ENCODE measurements at places on chromosomes 5 and 9.

DNA sequence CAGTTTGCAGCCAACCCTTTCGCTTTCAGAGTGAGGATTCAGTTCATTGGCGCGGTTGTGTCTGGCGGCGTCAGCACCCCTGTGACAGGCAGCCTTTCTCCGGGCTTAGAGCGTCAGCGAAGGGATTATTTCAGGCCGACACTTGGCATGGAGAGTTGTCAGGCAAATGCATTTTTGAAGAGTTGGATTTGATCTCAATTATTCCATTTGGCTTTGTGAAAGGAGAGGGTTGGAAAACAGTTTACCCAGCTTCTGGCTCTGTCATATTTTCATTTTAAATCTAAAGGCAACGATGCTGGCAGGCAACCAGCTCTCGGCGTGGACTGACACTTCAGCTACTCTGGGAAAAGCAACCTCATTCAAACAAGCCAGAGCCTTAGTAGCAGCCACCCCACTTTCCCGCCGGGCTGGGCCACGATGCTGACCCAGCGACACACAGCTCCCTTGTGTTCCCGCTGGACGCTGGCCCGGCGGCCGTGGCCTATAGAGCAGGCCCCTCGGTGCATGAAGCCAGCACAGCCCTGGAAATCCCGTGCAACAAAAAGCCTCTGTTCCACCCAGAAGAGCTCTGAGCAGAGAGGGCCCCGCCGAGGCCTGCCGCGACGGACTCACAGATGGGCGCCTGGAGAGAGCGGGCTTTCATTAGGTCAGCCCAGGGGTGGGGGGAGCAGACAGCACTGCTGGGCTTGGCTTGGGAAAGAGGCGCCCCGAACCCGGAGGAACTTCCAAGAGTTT, 28.9 kb upstream of the LPCAT1 start:
- DNase-seq, result no peak
- H3K27me3 ChIP-seq, result peaks cover 2% of the 10 kb centered on the region
- no peaks in the 10 kb centered on the region for H3K4me1 ChIP-seq
- no peaks in the 10 kb centered on the region for H3K36me3 ChIP-seq
- no peak overlapping the region for H3K4me3 ChIP-seq

- H3K36me3 ChIP-seq, result peaks cover 19% of the 10 kb centered on the region
- no peak for DNase-seq
- no peak overlapping the region for H3K27ac ChIP-seq
- H3K4me1 ChIP-seq, result peaks cover 28% of the 10 kb centered on the region
- no peaks in the 10 kb centered on the region for H3K27me3 ChIP-seq
These were observed 41.4 kb downstream of the BICD2 start for GRCh38 chr9:92723299-92723625.

DNA sequence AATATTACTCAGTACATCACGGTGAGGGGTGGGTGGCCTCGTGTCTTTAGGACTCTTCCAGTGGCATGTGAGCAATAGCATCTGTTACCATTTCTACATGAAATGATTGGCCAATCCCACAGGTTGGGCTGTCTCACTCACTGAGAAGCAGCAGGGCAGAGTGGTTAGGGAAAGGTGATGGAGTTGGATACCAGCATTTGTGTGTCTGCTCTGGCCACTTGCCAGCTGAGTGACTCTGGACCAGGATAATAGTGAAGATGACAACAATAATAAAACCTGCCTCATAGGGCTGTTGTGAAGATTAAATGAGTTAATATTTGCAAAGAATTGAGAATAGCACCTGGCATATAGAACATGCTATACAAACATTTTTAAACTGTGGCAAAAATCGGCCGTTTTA, 42.0 kb downstream of the IQGAP2 start:
- DNase-seq, result no peak
- H3K27ac ChIP-seq, result no peak overlapping the region
- no peak overlapping the region for H3K4me3 ChIP-seq
- H3K27me3 ChIP-seq, result no peaks in the 10 kb centered on the region
- peaks cover 38% of the 10 kb centered on the region for H3K36me3 ChIP-seq

GRCh38 chr5:105054406-105054805, 1491.8 kb upstream of the NUDT12 start:
- H3K4me3 ChIP-seq, result no peak overlapping the region
- no peaks in the 10 kb centered on the region for H3K36me3 ChIP-seq
- H3K27me3 ChIP-seq, result no peaks in the 10 kb centered on the region
- no peak for DNase-seq
